ENCODE measurements at places on chromosomes 2 and 18.

GRCh38 chr2:16882706-16883105 lies 217.1 kb upstream of the CYRIA start:
- DNase-seq: no peak

DNA sequence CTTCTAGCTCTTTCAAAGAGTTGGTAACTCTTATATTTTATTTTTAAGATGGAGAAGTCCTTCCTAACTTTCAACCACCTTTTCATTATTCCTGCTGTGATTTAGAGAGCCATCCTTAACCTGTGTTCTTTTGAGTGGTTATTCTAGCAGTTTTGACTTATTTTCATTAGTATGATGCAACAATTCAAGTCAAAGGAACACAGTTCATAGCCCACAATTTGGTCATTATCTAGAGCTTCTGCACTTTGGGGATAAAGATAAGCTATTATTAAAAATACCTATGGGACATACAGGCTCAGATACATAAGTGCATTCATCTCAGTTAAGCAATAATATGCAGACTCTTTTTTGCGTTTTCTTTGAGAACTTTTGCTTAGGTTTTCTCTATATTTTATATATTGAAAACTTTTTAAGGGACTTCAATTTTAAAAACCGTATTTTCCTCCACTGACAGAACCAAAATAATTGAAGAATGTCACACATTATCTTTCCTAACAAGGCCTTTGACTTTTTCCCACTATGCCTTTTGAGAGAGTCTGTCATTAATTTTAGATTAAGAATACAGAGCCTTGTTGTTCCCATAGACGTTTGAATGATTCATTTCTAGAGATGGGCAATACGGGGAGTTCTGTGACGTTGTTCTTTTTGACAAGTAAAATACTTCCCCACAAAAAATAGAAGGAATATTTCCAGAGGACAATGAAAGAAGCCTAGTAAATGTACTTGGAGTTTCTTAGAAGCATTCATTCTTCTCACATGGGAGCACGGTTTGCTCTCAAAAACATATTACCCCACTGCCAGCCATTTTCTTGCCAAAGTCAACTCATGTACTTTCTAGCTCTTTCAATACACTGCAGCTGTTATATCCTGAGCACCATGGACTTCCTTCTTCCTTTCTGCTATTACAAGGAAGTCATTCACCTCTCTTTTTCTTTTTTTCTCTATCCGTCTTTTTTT lies 42.9 kb upstream of the RASGRP3 start:
- no peak for DNase-seq

DNA sequence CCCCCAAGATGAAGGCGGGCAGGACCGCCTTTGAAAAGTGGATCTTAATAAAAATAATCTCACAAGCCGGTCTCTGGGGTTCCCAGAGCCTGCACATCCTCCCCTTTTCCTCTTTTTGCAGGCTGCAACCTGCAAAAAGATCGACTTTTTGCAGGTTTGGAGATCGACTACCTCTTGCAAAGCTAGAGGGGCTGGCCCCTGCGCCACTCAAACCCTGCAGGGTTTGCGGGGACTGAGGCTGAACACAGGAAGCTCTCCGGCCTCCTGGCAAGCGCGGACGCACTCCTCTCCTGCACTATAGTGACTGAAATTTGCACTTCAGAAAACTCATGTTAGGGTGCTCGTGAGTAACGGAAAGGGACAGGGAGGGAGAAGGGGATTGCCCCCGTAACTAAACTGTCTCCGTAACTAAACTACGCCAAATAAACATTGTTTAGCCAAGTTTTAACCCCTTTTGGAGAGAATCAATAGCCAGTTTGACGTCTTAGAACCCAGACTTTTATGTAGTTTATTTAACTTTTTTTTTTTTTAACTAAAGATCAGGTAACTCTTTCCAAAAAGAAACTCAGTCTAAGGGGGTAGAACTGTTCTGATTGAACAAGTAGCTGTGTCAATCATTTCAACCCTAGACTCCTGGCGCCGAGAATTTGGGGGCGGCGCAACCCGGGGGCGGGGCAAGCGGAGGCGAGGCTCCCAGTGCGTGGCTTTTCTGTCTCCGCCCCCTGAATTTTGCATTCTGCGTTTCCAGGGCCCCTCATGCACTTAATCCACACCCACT lies 2.5 kb downstream of the IGFBP5 start:
- peak; percentile 45 for DNase-seq

- no peak for DNase-seq
These were observed 128.4 kb downstream of the RNF152 start for GRCh38 chr18:61764381-61764780.

DNA sequence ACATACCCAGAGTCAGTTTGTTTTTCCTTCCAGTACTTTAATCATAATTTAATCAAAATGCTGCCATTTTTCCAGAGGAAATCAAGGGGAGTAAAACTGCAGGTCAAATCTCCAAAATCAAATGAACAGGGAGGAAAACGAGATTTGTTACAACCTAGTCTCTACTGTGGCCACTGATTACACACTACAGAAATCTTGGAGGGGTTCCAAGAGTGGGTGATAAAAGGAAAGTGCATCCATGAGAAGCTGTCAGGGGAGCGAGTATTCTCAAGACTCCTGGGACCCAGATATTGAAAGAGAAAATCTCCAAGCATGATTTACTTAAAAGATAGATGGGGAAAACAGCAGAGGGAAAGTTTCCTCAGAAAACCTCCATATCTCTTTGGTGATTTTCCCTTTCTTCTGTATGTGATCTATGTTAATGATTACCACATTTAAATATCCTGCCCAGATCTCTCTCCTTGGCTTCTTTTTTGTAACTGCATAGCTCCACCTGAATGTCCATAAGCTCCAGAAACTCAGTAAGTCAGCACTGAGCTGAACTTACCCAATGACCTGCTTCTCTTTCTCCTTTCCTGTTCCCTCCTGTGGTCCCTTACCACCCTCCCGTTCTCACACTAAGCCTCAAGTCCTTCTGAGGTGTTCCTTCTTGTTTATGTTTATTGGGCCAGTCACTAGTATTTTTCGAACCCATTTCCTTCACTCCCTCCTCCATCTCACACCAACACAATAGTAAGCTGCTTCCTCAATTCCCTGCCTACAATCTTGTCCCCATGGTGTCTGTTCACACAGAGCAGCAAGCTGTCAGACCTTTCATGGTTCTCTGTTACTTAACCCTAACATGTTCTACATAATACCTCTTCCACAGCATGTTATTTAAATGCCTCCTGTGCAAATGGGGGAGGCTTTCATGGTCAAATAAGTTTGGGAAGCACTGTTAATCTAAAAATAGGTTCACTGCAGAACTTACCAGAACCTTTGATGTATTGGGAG lies 73.9 kb upstream of the TWSG1 start:
- no peak for DNase-seq
